ENCODE measurements at places on chromosomes 1 and 21.

GRCh38 chr21:19908390-19908789 is 1089.8 kb upstream of the NCAM2 start:
- DNase-seq: no peak

GRCh38 chr1:7046314-7046713 is 261.1 kb downstream of the CAMTA1 start:
- no peak for DNase-seq

DNA sequence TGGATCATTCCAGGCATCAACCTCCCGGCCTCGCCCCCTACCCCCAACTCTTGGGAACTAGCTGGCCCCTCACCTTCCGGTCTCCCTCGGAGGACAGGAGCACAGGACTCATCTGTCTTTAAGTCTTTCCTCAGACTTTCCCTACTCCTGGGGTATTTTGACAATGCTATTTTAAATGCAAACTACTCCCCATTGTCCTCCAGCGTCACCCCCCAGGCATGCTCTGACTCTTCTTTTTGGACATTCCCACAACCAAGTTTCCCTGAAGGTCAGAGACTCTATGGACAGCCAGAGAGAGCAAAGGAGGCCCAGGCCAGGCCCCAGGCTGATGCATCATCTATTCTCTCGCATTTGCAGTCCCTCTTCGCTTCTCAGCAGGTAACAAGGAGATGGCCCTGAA is 424.3 kb downstream of the PCP4 start:
- no peak for DNase-seq

GRCh38 chr1:174884566-174884965 is 115.2 kb upstream of the CACYBP start:
- no peak for DNase-seq

DNA sequence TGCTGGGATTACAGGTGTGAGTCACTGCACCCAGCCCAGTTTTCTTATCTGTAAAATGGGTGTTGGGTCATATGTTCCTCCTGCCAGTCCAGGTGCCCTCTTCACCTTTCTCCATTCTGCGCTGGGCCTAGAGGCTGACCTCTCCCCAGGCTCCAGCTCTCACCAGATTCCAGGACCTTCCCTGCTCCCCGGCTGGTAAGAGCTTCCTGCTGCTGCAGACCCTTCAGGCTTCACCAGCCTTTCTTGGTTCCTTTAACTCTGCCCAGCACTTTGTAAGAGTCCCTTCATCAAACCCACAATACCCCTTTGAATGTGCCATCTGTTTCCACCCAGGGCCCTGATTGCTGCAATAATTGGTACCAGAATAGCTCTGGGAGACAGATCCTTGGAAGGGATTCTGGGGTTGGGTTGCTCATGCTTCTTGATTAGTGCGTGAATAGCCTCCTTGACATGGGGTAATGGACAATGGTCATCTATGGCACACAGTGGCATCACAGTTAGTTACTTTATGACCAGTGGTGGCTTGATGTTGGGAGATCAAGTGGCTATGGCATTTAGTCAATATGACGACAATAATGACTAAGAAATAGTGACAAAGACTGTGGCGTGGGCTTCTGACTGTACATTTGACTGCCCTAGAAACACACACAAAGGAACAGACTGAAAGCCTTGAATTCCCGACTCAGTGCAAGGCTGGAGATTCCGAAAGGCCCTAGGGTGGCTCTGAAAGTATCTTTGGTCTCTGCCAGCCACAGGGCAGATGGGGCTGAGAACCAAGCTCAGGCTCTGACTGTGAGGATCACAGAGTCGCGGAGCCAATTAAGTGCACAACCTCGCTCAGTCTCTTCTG is 67.3 kb downstream of the SLC9A1 start:
- DNase-seq: no peak

GRCh38 chr1:9827558-9828185 is 3.9 kb upstream of the CLSTN1 start:
- no peak for DNase-seq

GRCh38 chr21:46425041-46425440 is 33.6 kb upstream of the DIP2A start:
- no peak for DNase-seq

- DNase-seq: no peak
Observed at GRCh38 chr1:98660940-98661543, 479 bp upstream of the SNX7 start.

All from activated T-helper 1 cell treated with anti-CD3 and anti-CD28 coated beads, Interleukin-2, amount 50 U/mL, for 16 hours (primary cell).